Upper lobe of right lung (tissue), 1 donor: ENCODE measurements at places on chromosomes 16 and 17. TPM values are rescaled to one million over a fixed set of nuclear protein-coding genes. Genes with fewer than 3 reads are reported as not detected.
A peak's percentile ranks its signal among the peaks of the same experiment; 100 is the strongest.

RAP1GAP2 gene
- 16.1 TPM for total RNA-seq

NAT9 gene
- 40.8 TPM for total RNA-seq

SLFN14 gene
- not detected for total RNA-seq

GRCh38 chr17:11996722-11997146 lies 541 bp downstream of the ZNF18 start:
- peak overlapping the region; percentile 88 for H3K4me3 ChIP-seq
- peaks cover 10% of the 10 kb centered on the region for H3K36me3 ChIP-seq
- peaks cover 6% of the 10 kb centered on the region for H3K4me1 ChIP-seq
- DNase-seq: no peak
- peak overlapping the region; percentile 93 for H3K27ac ChIP-seq

- no peak overlapping the region for H3K27ac ChIP-seq
- no peaks in the 10 kb centered on the region for H3K4me1 ChIP-seq
- no peaks in the 10 kb centered on the region for H3K27me3 ChIP-seq
- H3K4me3 ChIP-seq: no peak overlapping the region
Measured at GRCh38 chr17:70804161-70804560, 634.8 kb downstream of the KCNJ2 start.

- DNase-seq: peak; percentile 73
- H3K27ac ChIP-seq: peak overlapping the region; percentile 66
- H3K27me3 ChIP-seq: no peaks in the 10 kb centered on the region
- peaks cover 5% of the 10 kb centered on the region for H3K4me1 ChIP-seq
- H3K36me3 ChIP-seq: no peaks in the 10 kb centered on the region
- H3K4me3 ChIP-seq: no peak overlapping the region
Measured at GRCh38 chr17:40582328-40582901, 17.1 kb upstream of the CCR7 start.
